Natural killer cell treated with Interleukin-12 subunit alpha and Interleukin-12 subunit beta and Interleukin-15 and Interleukin-18, amount 100 ng/mL, for 72 hours (primary cell): ENCODE measurements at places on chromosomes 3 and 15. TPM values are rescaled to one million over a fixed set of nuclear protein-coding genes. Genes with fewer than 3 reads are reported as not detected.

GRCh38 chr3:116841003-116841735, 131.6 kb downstream of the TUSC7 start:
- H3K27ac ChIP-seq, result no peak overlapping the region
- H3K4me3 ChIP-seq, result no peak overlapping the region
- no peak for DNase-seq
- no peaks in the 10 kb centered on the region for H3K4me1 ChIP-seq
- H3K36me3 ChIP-seq, result no peaks in the 10 kb centered on the region

Gene ZNF654
- 13.2 TPM for total RNA-seq

GRCh38 chr15:66312144-66312543, 18.8 kb downstream of the DIS3L start:
- H3K36me3 ChIP-seq, result peaks cover 22% of the 10 kb centered on the region
- no peaks in the 10 kb centered on the region for H3K4me1 ChIP-seq
- no peak for DNase-seq
- H3K27ac ChIP-seq, result no peak overlapping the region

- DNase-seq, result no peak
- no peaks in the 10 kb centered on the region for H3K36me3 ChIP-seq
- no peaks in the 10 kb centered on the region for H3K4me1 ChIP-seq
- H3K27me3 ChIP-seq, result peaks cover 31% of the 10 kb centered on the region
Measured at GRCh38 chr3:169686266-169686665, 22.8 kb upstream of the MECOM start.

GRCh38 chr15:101189409-101190091, 62.3 kb downstream of the CHSY1 start:
- no peak for DNase-seq
- H3K4me3 ChIP-seq, result peak overlapping the region; percentile 82
- H3K4me1 ChIP-seq, result peaks cover 66% of the 10 kb centered on the region
- no peaks in the 10 kb centered on the region for H3K27me3 ChIP-seq

Gene IGDCC3
- total RNA-seq, result not detected

GRCh38 chr3:177463863-177464262, 266.6 kb upstream of the TBL1XR1 start:
- no peaks in the 10 kb centered on the region for H3K27me3 ChIP-seq
- H3K4me1 ChIP-seq, result peaks cover 9% of the 10 kb centered on the region
- H3K4me3 ChIP-seq, result no peak overlapping the region
- H3K27ac ChIP-seq, result no peak overlapping the region
- H3K36me3 ChIP-seq, result no peaks in the 10 kb centered on the region
- no peak for DNase-seq

- no peak for DNase-seq
- H3K36me3 ChIP-seq, result no peaks in the 10 kb centered on the region
- no peak overlapping the region for H3K4me3 ChIP-seq
Measured at GRCh38 chr3:42961633-42962032, 17.5 kb upstream of the GASK1A start.

- peaks cover 64% of the 10 kb centered on the region for H3K4me1 ChIP-seq
- peak overlapping the region; percentile 86 for H3K27ac ChIP-seq
- H3K4me3 ChIP-seq, result peak overlapping the region; percentile 79
- peak; percentile 75 for DNase-seq
- H3K36me3 ChIP-seq, result peaks cover 14% of the 10 kb centered on the region
Measured at GRCh38 chr3:59450946-59451763, 401.3 kb upstream of the CFAP20DC start.

DNA sequence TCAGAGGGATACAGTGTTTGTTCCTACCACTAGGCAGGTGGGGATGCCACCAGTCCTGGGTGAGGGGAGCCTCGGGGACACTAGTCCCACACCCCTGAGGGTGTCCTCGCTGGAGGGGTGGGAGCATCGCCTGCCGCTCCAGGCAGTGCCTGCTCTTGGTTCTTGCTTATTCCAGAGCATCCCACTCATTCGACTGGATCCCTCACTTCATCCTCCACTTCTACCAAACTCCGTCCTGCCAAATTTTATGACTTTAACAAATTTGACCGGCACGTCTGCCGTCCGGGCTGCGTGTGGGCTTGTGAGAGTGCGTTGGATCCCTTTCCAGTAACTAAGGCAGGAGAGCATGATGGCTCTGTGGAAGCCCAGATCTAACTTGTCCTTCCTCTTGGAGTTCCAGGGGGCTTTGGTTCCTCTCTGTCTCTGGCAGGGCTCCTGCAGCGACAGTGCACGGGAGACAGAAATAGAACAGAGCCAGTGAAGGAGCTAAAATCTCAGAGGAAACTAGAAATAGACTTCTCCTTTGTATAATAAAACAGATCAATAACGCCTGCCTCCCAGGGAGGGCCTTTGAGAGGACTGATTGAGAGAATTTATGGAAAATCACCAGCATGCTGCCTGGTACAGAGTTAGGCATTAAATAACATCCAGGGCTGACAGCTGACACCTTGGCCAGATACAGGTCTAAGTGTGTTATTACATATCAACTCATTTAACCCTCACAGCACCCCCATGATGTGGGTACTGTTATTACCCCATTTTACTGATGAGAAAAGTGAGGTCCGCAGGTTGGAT, 34.5 kb downstream of the MGLL start:
- H3K27ac ChIP-seq, result no peak overlapping the region
- no peak overlapping the region for H3K4me3 ChIP-seq
- peak; percentile 37 for DNase-seq
- no peaks in the 10 kb centered on the region for H3K36me3 ChIP-seq
- H3K4me1 ChIP-seq, result no peaks in the 10 kb centered on the region

GRCh38 chr3:185253645-185254410, at the start of gene EHHADH:
EHHADH (minus strand) TSS chr3:185254049; CDS start chr3:185254022, 27 bp downstream.
- DNase-seq, result peak; percentile 78
- peaks cover 9% of the 10 kb centered on the region for H3K27me3 ChIP-seq
- H3K27ac ChIP-seq, result no peak within 1 kb of the TSS
- no peaks in the 10 kb centered on the region for H3K4me1 ChIP-seq
- H3K36me3 ChIP-seq, result peaks cover 5% of the 10 kb centered on the region

DNA sequence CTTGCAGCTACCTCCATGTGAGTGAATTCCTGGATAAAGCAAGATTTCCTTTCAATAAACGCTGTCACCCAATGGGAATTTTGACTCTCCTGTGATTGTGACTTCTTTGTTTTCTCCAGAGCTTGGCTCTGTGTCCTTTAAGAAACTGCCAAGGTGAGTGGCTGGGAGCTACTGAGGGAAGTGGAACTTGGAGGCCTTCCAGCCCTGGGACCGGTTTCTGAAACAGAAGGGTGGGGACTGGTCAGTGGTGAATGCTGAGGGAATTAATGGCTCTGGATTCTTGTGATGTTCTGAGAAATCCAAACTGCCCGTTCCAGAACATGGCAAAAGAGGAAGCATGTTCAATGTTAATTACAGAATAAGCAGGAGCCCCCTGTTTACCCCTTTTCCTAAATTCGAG, 41.1 kb upstream of the MYZAP start:
- H3K27ac ChIP-seq, result no peak overlapping the region
- H3K4me1 ChIP-seq, result no peaks in the 10 kb centered on the region
- H3K36me3 ChIP-seq, result no peaks in the 10 kb centered on the region
- H3K4me3 ChIP-seq, result no peak overlapping the region

Gene RASL12
- total RNA-seq, result not detected

Gene SLC6A1
- not detected for total RNA-seq

Gene TNIK
- 48.5 TPM for total RNA-seq

GRCh38 chr3:89368846-89369245, 261.4 kb downstream of the EPHA3 start:
- H3K36me3 ChIP-seq, result peaks cover 10% of the 10 kb centered on the region
- H3K27ac ChIP-seq, result no peak overlapping the region
- H3K27me3 ChIP-seq, result no peaks in the 10 kb centered on the region

Gene WNT7A
- not detected for total RNA-seq

- peaks cover 6% of the 10 kb centered on the region for H3K36me3 ChIP-seq
- no peak overlapping the region for H3K27ac ChIP-seq
- H3K4me1 ChIP-seq, result peaks cover 3% of the 10 kb centered on the region
- H3K27me3 ChIP-seq, result peaks cover 26% of the 10 kb centered on the region
- no peak for DNase-seq
Measured at GRCh38 chr3:34106879-34107278, 308.4 kb downstream of the PDCD6IP start.

Gene TRH
- not detected for total RNA-seq

Gene ZNF660
- 5.9 TPM for total RNA-seq

GRCh38 chr3:10781981-10782380, 34.0 kb upstream of the SLC6A11 start:
- H3K36me3 ChIP-seq, result no peaks in the 10 kb centered on the region
- H3K27ac ChIP-seq, result no peak overlapping the region
- H3K4me3 ChIP-seq, result no peak overlapping the region
- peaks cover 9% of the 10 kb centered on the region for H3K4me1 ChIP-seq
- DNase-seq, result no peak

Gene P2RY1
- 1.2 TPM for total RNA-seq

Gene TMEM207
- total RNA-seq, result not detected

DNA sequence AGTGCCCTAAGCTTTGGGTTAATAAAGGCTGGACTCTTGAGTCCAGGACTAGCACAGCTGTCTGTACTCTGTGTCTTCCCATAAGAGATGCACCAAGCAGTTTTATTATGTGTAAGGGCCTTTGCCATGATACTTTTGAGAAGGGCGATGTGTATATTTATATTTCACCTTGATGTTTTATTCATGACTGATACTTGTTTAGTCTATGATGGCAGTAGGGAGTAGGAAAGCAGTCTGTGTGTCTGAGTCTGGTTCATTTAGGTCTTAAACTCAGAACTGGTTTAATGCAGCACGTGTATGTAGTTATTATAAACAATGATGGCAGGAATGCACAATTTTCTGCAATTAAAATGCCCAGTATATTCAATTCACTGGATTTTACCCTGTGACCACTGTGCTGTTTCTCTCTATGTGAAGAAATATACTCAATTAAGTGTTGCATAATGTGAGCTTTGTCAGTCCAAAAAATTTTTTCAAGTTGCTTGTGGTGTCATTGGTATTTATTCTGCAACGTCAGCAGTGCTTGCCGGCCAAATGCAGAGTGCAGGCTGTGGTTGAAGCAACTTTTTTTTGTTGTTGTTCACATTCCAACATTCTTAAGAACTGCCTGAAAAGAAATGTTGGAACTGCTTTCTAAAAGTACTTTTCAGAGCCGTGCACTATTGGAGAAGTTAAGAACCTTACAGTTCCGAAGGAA, 423.7 kb upstream of the SEMA6D start:
- DNase-seq, result no peak
- no peak overlapping the region for H3K27ac ChIP-seq
- H3K36me3 ChIP-seq, result no peaks in the 10 kb centered on the region
- H3K27me3 ChIP-seq, result no peaks in the 10 kb centered on the region

GRCh38 chr3:161576714-161577510, 80.3 kb downstream of the OTOL1 start:
- H3K4me3 ChIP-seq, result no peak overlapping the region
- no peaks in the 10 kb centered on the region for H3K4me1 ChIP-seq
- no peaks in the 10 kb centered on the region for H3K27me3 ChIP-seq

Gene LXN
- 16.1 TPM for total RNA-seq

DNA sequence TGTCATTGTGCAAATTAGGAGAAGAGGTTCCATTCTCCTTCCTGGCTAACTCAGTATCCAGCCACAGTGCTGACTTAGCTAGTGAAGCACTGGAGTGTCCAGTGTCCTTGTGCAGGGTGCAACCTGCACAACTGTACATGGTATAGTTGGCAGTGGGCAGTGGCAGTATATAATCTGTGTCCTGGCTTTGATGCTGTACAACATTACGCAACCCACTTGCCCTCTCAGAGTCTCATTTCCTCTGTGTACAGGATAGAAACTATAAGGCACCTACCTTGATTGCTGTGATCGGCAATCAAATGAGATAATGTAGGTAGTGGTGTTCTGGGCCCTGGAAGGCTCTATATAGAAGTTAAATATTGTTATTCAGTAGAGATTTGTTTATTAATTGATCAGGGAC, 333.6 kb downstream of the CLSTN2 start:
- no peak overlapping the region for H3K4me3 ChIP-seq
- H3K4me1 ChIP-seq, result no peaks in the 10 kb centered on the region
- no peaks in the 10 kb centered on the region for H3K27me3 ChIP-seq

DNA sequence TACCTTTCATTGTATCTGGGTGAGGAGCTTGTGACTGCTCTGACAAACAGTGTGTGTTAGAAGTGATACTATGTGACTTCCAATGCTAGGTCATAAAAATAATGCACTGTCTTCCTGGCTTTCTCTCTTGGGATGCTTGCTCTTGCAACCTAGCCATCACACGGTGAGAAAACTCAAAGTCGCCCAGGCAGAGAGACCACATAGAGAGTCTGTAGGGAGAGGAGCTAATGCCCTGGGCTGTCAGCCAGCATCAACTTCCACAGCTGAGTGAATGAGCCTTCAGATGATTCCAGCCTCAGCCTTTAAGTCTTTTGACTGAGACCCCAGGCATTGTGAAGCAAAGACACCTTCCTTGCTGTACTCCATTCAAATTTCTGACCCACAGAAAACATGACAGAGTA, 220.6 kb upstream of the SGO1 start:
- no peaks in the 10 kb centered on the region for H3K4me1 ChIP-seq
- no peak overlapping the region for H3K27ac ChIP-seq
- no peaks in the 10 kb centered on the region for H3K36me3 ChIP-seq
- H3K27me3 ChIP-seq, result peaks cover 6% of the 10 kb centered on the region
- no peak overlapping the region for H3K4me3 ChIP-seq

DNA sequence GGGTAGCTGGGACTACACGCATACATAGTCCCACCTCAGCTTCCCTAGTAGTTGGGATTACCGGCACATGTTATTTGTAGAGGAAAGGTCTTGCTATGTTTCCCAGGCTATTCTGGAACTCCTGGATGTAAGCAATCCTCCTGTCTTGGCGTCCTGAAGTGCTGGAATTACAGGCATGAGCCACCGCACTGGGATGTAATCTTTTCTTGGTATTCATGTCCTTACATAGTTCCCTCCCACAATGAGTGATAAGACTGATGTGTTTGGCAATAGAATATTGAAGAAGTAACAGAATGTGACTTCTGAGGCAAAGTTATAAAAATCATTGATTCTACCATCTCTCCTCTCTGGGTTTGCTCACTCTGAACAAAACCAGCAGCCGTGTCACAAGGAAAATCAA, 22.7 kb upstream of the ALCAM start:
- DNase-seq, result no peak
- H3K4me1 ChIP-seq, result no peaks in the 10 kb centered on the region
- H3K36me3 ChIP-seq, result no peaks in the 10 kb centered on the region
- no peak overlapping the region for H3K4me3 ChIP-seq
- no peak overlapping the region for H3K27ac ChIP-seq
- peaks cover 4% of the 10 kb centered on the region for H3K27me3 ChIP-seq

Gene CCR3
- 0.55 TPM for total RNA-seq

Gene REC114
- total RNA-seq, result not detected

GRCh38 chr3:43298292-43298691, 12.0 kb downstream of the SNRK start:
- H3K27ac ChIP-seq, result peak overlapping the region; percentile 90
- peak overlapping the region; percentile 60 for H3K4me3 ChIP-seq
- no peaks in the 10 kb centered on the region for H3K27me3 ChIP-seq

- no peak overlapping the region for H3K4me3 ChIP-seq
- H3K36me3 ChIP-seq, result no peaks in the 10 kb centered on the region
- no peak overlapping the region for H3K27ac ChIP-seq
- H3K27me3 ChIP-seq, result no peaks in the 10 kb centered on the region
- no peak for DNase-seq
- no peaks in the 10 kb centered on the region for H3K4me1 ChIP-seq
Measured at GRCh38 chr3:29079358-29079757, 201.5 kb upstream of the RBMS3 start.
